Omental fat pad (tissue), 4 donors: ENCODE measurements at places on chromosomes 7 and 10.

DNA sequence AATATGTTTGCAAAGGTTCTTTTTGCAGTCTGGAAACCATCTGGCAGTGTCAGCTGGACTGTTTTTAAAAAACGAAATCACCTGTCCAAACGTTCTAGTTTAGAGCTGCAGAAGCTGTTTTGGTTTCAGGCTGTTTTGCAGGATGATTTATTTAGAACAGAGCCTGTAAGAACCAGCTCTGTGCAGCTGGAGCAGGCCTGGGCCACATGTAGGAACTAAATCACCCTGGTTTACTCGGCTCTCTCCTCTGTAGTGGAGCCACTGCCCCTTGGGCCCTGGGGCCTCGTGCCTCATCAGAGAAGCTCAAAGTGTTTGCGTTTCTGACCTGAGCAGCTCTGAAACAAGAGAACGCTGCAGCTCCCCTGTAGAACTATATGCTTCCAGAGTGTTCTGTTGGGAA is 142.5 kb downstream of the ACTR3B start:
- no peak for DNase-seq

- DNase-seq = no peak
These were observed 145.7 kb upstream of the RHEB start for GRCh38 chr7:151665368-151665767.

DNA sequence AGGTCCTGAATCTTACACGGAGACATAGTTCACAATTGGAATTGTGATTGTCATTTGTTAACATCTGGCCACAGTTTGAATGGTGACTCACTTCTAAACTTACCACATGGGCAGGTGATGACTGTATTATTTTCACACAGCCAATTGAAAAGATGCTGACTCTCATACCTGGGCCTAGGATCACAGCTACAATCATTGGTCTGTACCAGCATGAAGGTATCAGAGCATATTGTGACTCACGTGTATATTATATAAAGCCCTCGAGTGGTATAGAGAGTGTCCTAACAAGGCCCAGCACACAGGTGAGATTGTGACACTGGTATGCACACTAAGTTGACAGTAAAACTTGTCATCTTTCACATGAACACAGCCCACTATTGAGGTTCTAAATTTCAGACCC is 9.4 kb upstream of the ZNF107 start:
- no peak for DNase-seq

DNA sequence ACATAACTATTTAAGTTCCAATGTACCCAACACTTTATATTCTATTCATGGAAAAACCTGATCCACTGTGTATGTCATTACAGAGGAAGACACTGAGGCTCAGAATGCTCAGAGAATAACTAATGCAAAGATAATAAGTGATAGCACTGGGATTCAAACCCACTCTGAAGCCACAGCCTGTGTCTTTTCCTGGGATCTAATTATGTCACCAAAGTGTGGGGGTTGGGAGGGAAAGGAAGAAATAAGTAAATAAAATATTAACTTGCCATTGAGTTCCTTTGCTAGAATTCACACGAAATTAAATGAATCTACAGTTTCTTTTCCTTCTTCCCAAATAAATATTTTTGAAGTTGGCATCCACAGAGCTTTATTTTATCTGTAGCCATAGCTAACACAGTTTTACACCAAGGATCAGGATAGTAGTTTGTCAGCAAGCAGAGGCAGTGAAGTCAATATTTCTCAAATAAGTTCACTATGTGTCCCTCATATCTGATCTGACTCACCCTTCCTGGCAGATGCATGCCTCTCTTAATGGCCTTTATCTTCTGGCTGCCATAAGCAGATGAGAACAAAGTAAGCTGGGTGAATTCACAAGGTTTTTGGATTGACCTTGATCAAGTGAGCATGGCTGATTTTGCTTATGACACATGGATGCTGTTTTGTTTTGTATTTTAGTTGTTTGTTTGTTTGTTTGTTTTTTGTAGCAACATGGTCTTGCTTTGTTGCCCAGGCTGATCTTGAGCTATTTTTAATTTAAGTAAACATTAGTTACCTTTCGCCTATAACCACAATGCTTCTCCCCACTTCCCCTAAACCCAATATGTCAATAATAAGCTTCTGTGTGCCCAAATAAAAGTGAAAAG is 6.3 kb downstream of the RAPGEF5 start:
- no peak for DNase-seq

DNA sequence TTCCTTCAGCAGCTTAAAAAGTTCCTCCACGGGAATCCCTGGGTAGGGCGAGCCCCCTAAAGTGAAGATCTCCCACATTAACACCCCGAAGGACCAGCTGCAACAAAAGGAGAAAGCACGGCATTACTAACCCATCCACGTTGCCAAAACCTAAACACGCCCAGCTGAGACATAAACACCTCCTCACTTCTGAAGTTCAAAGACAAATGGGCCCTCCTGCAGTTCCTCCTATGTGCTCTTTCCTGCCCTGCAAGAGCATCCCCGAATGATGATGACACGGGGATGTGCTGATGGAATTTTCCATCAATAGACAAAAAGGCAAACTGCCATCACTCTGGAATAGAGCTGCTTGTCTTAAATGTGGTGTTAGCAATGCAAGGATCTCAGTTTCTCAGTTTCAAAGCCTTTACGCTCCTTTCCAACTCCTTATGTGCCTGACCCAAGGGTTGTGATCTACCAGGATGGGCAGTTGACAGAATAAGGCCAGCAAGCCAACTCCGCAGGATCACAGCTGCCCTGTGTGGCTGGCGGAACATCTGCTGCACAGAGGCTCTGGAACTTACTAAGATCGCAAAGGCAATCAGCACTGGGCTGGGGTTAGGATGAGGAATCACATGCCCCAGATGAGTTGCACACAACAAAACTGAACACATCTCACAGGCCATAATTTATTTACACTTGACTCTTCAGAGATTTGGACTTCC is 112.7 kb downstream of the FGFR2 start:
- no peak for DNase-seq

DNA sequence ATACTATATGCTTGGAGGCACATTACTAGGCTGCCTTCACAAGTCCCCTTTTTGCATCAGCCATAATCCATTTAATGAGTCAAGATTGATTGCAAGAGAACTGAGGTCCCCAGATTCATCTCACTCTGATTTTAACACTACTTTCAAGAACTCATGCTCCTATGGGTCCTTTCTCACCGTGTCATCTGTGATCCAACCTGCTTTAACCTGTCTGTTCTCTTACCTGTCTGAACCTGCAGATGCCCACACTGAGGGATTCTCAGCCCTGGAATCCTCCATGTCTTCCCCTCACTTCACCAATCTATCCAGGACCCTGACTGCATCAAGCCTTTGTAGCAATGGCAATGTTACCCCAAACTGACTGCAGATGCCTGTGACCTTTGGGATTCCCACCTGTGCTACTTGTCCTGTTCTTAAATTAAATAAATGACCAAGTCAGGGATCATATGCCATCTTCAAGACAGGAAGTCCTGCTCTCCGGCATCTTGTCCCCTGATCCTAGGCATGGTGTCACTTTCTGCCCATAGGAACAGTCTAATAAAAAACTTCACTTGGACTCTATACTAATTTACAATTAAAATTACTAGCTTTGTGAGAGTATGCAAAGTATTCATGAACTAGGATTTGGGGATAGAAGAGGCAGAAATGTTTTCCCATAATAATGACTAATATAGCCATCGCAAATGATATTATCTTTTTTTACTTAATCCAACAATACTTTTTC is 25.9 kb upstream of the GOT1 start:
- DNase-seq = no peak

DNA sequence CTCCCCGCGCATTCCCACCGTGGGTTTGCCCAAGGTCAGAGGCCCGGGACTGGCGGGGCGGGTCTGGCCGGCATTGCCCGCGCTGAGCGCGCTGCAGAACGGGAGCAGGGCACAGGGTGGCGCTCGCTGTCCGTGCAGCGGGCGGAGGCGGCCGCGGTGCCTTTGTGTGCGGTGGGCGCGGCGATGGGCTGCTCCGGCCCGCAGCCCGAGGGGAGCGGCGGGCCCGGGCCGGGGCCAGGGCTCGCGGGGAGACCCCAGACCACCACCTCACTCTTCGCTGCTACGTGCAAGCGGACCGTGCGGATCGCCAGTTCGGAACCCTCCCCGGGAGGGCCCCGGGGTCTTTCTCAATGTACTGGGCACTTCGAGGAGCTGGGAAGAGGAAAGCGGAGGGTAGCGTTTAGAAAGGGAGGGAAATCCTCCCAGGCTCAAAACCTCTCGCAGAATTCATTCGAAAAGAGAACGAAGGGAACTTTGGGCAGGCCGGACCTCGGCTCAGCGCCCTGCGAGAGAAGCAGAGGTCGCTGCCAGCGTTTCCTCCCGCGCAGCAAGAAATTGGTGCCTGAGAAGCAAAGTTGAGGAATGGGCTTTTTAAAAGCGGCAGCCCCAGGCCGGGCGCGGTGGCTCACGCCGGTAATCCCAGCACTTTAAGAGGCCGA is 8.5 kb downstream of the SP8 start:
- no peak for DNase-seq

GRCh38 chr7:92633211-92633906 is 43.2 kb upstream of the FAM133B start:
- no peak for DNase-seq

GRCh38 chr7:99032928-99033327 is 111.0 kb downstream of the SMURF1 start:
- no peak for DNase-seq

DNA sequence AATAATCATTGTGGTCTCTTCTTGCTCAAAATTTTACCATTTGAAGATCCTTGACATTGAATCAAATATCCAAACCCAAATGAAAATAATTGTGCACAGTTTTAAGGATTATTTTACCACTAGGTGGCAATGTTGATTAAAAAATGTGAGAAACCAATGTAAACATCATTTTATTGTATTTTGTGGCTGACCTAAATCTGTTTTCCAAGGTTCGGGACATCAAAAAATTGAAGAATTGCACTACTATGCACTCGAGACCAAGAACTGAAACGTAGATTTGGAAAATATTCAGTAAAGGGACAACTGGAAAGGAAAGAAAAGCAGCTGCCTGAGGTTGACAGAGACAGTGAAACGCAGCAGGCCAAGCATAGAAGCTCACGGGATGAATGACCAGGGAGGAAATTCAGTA is 259.3 kb downstream of the SNX13 start:
- no peak for DNase-seq

DNA sequence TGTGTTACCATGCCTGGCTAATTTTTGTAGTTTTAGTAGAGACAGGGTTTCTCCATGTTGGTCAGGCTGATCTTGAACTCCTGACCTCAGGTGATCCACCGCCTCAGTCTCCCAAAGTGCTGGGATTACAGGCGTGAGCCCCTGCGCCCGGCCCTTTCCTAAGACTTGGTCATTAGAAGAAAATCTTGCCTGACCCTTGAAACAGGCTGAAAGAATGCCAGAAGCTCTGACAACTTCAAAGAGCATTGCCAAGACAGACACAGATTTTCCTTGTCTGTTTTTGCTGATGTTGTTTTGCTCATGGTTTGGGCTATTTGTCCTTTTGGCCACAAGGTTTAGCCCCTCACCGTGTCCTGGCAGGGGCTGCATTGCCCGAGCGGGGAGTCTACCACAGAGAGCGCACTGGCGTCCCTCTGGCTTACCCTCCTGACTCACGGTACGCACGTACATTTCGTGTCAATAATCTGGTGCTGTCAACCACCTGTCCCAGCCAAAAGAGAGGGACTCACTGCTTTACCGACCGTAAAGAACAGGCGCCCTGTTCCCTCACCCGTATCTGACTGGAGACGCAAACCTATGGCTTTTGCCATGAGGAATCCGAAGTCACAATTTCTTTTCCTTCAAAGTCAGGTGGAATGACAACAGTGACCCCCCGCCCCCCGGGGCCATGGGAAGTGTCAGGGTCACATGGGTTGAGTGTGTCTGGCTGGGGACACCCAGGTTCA is 10.1 kb upstream of the INPP5A start:
- DNase-seq = no peak

DNA sequence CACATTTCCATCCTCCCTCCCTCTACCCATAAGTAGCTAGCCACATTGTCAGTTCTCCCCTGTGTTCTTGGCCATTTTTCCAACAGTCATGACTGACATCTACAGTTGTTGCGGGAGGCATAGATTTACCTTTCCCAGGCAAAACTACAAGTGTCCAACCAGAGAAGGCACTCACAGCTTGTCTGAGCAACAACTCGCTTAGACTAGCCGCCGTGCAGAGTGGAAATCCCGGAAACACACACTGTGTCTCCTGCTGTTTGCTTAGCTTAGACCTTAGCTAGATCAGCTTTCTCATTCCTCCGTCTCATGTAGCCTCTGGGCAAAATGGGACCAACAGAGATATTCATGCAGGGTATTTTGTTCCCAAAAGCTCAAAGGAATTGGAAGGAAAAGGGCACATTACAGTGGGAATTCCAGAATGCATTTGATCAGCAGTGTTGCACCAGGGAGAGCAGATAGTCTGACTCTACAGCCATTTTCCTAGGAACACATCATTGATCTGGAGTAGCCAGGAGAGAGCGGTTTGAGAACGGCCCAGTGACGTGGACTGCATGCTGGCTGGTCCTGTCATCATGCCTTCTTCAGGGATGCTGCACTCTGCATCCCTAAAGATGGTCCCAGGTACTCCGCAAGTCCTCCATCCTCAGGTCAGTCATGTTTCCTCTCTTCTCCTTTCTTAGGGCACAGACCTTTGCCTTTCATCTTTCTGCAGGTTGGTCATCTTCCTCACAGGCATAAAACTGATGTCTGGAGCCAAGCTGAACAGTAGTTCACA is 89.4 kb downstream of the C10orf90 start:
- no peak for DNase-seq
